ENCODE measurements at places on chromosomes 7 and 10.

DNA sequence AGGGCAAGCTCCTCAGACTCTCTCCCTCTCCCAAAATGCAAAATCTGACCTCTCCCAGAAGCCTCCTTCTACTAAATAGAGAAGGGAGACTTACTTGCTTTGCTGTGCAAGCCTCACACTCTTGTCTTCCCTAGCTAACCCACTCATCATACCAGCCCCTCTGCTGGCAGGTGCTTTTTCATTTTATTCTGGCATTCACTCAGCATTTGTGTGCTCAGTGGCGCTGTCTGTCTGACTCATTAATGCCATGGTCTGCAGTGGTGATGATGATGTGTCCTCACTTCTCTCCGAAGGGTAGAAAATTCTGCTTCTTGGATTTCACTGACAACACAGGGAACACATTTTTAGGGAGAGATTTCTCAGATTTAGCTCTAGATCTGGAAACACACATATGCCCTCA lies 22.0 kb upstream of the BTRC start:
- no peak for DNase-seq

DNA sequence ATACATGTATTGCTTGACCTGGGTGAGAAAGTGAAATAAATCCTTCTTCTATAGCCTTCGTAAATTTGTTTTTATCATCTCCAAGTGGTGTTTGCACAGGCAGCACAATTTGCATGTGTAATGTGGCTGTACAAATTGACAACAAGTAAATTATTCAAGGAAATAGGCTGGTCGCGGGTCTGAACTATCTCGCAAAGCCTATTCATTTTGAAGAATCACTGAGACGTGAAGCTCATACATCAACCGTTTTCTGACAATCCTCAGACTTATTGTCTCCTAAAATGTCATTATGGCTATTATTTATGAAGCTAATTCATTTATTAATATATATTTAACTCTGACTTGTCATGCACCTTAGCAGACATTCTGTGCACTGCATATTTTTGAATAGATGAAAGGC lies 16.2 kb upstream of the FAM204A start:
- DNase-seq, result no peak

- DNase-seq, result no peak
These were observed 52.0 kb downstream of the KIF5B start for GRCh38 chr10:32004161-32004591.

DNA sequence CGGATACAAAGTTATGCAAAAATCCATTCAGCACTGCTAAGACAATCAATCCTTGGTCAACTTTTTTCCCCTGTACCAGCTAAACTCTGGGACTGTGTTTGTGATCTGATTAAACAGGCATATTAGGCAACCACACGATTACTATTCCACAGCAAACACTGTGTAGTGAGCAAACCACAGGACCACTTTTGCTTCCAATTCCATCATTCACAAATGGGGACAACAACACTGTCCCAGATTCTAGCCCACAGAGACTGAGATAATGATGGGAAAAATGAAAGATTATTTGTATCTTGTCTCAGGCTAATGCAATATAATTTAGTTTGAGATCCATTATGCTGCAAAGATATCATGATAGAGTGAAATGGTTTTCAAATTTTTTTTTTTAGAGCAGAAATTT lies 163.7 kb upstream of the AOAH start:
- DNase-seq, result no peak

- DNase-seq, result no peak
These were observed 107.9 kb upstream of the FAM180A start for GRCh38 chr7:135856356-135857144.

GRCh38 chr7:24129597-24129996 lies 154.4 kb upstream of the NPY start:
- no peak for DNase-seq
